Ureter (tissue), 1 donor: ENCODE measurements at places on chromosomes 16 and 17.
A peak's percentile ranks its signal among the peaks of the same experiment; 100 is the strongest.

- no peak for DNase-seq
Measured at GRCh38 chr17:56597495-56597990, 4.0 kb downstream of the NOG start.

DNA sequence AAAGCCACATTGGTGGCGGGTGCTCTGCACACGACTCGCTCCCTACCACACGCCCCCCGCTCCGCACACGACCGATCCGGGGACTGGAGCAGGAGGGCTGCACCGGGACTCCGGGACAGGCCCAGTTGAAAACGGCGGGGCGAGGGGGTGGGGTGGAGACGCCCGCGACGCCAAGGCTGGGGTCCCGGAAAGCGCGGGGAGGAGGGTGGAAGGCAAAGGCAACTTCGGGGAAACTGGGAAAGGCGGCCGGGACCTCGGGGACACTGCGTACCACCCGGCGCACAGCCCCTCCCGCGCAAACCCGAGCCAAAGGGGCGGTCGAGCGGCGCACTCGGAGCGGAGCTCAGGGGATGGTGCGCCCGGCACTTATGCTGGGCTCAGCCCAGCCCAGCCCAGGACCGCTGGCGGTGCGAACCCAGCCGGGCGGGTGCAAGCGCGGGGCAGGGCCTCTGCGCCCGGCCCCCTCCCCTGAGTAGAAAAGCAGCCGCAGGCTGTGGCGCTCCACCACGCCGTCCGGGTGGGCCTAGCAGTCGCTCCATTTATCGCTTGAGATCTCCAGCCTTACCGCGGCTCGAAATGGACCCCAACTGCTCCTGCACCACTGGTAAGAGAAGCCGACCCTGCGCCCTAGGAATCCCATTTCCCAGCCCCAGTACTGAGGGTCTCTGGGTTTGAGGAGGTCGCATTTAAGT lies at the start of gene MT1M:
MT1M (plus strand) TSS at position 504 of the 692 bp plus-strand sequence; CDS start at position 577, 73 bp downstream.
- peak; percentile 58 for DNase-seq

DNA sequence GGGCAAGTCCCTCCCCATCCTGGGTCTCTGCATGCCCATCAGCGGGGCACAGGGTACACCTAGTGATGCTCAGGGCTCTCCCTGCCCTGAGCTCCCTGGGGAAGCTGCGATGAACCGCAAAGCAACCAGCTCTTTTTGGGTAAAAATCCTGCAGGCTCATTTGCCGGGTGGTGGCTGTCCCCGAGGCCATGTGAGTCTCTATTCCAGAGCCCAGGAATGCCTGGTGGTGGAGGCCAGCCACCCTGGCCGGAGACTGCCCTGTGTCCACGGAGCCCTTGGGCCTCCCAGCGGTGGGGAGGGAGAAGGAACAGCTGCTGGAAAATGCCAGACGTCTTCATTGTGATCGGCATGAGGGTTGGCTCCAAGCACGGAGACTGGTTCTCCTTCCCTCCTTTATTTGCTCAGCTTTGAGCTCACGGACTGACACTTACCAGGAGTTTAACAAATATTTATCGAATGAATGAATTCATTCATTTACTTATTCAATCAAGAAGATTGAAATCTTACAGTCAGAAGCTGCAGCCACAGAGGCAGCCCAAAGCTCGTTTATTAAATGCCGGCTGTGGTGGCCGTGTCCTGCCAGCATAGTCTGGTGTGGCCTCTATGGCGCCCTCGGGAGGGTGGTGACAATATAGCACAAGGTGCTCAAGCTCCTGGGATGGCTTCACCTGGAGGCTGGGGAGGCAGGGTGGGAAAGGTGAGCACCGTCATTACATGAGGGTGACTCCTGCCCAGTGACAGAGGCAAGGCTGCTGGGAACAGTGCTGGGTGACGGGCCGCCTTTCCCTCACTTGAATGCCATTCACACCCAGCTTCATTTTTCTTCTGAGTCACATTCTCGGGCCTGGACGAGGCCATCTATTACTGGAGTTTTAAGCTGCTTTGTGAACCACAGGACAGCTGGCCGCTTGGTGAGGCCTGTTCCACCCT lies 31.1 kb upstream of the JPH3 start:
- DNase-seq: peak; percentile 68

- no peak for DNase-seq
Measured at GRCh38 chr16:68368301-68368888, 57.6 kb downstream of the PRMT7 start.

- no peak for DNase-seq
Measured at GRCh38 chr17:59160157-59161025, 4.8 kb downstream of the PRR11 start.

DNA sequence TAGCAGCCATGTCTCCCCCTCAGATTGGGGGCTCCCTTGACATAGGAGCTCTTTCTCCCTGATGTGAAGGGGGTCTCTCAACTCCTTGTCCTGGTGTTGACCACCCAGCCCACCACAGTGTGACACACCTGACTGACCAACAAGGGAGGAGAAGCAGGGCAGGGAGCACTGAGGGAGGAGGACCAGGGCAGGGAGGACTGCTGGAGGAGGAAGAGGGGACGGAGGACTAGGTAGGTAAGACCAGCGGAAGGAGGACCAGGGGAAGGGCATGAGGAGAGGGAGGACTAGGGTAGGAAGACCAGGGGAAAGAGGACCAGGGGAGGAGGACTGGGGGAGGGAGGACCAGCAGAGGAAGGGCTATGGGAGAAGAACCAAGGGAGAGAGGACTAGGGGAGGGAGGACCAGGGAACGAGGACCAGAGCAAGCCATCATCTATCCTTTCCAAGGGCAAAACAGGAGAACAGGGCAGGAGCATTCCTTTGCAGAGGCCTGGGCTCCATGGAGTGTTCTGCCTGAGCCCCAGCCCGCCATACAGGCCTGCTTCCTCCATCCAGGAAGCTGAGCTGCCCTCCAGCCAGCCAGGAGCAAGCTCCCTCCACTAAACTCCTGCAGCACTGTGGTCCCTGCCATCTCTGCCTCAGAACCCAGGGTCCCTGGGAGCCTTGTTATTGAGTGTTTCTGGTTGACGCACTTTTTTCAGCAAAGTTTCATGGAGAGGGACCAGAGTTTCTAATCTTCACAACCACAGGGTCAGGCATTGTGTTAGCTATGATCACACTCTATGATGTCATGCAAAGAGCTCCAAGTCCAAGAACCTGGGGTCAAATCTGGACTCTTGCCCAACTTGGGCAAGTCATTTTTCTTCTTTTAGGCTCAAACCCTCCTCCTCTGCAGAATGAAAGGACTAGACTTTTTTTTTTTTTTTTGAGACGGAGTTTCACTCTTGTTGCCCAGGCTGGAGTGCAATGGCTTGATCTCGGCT lies 15.4 kb upstream of the KRT17 start:
- no peak for DNase-seq

GRCh38 chr16:10130538-10130937 lies 51.7 kb downstream of the GRIN2A start:
- DNase-seq: no peak

DNA sequence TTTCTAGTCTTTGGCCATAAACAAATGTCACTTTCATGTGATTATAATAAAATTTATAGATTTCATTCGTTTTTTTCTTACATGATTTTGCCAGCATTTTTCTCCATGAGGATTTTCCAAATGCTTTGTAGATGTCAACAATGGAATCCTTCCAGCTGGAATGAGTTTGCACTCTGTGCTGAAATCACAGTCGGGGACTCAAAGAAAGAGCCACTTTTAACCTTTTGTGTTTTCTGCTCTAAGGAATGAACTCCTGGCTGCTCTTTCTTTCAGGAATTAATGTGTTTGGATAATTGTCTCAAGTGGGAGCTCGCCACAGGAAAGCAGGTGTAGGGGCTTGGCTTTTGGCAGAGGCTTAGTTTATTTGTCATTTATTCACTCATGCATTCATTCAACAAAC lies 372.3 kb upstream of the SALL1 start:
- no peak for DNase-seq

- DNase-seq: no peak
Measured at GRCh38 chr16:55001931-55002330, 71.3 kb downstream of the IRX5 start.

DNA sequence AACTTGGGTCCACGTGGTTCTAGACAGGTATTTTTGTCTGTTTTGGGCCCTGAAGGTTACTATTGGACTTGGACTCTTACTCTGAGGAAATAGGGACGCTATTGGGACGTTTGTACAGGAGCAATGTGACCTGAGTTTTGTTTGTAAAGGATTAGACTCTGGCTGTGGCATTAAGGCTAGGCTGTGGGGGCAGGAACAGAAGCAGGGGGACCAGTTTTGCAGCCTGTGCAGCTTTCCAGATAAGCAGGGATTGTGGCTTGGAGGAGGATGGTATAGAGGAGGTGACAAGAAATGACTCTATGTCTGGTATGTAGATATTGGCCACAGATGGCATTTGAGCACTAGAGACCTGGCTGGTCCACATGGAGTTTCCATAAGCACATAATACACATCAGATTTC lies 12.8 kb downstream of the NOD2 start:
- no peak for DNase-seq

- no peak for DNase-seq
Measured at GRCh38 chr16:5005916-5006315, 27.8 kb downstream of the NAGPA start.

- no peak for DNase-seq
Measured at GRCh38 chr16:21264571-21265036, 13.5 kb downstream of the CRYM start.

- DNase-seq: no peak
Measured at GRCh38 chr16:82257990-82258389, 88.0 kb upstream of the MPHOSPH6 start.

GRCh38 chr16:10182222-10183053 lies at the start of gene GRIN2A:
TSS of gene GRIN2A (minus strand) at chr16:10182428. CDS start at chr16:10180411, 2,017 bp downstream.
- no peak for DNase-seq

DNA sequence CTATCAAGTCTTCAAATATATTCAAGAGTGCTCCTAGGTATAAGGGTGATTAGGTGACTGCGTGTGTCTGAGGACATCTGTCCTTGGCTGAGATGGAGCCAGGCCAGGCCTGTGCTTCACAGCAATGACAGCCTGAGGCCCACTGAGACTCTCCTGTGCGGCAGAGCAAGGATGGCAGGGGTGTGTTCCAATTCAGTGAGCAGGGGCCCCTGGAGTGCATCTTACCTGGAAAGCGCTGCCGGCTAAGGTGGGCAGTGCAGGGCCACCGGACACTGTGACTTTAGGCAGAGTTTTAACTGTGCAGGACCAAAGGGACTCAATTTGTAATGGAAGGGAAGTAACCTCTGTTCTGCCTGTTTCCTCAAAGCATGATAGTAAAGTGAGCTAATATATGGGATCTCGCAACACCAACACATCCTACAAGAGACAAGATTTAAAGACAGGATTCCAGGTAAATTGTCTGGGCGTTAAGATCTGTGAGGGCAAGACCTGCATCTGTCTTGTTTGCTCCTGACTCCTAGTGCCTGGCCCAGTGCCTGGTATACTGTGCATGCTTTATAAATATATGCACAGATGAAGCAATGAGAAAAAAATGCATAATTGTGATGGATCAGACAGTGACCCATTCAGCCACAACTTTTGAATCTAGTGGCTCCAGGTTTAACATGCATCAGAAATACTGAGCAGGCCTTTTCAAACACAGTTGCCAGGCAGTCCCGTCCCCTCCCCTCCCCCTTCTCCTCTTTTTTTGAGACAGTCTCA lies 86.7 kb downstream of the MRC2 start:
- DNase-seq: no peak

DNA sequence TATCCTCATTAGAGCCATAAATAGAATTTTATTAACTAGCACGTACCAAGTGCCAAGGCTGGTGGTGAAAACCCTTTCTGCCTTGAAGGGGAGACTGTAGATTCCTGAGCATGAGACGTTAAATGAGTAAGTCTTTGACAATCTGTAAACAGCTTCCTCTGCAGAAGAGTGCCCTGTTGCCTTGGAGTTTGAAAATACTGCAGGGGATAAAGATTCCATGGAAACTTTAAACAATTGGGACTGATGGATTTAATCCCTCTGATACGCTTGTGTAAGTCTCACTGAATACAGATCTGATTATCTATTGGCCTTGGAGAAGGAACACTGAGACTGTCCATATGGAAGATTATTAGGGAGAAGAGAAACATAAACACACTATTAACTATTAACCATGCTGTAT lies 1053.4 kb upstream of the RBFOX1 start:
- no peak for DNase-seq

- no peak for DNase-seq
Measured at GRCh38 chr17:34607917-34608316, 28.5 kb downstream of the TMEM132E start.

GRCh38 chr17:17141860-17142552 lies 64.1 kb downstream of the PLD6 start:
- DNase-seq: no peak

DNA sequence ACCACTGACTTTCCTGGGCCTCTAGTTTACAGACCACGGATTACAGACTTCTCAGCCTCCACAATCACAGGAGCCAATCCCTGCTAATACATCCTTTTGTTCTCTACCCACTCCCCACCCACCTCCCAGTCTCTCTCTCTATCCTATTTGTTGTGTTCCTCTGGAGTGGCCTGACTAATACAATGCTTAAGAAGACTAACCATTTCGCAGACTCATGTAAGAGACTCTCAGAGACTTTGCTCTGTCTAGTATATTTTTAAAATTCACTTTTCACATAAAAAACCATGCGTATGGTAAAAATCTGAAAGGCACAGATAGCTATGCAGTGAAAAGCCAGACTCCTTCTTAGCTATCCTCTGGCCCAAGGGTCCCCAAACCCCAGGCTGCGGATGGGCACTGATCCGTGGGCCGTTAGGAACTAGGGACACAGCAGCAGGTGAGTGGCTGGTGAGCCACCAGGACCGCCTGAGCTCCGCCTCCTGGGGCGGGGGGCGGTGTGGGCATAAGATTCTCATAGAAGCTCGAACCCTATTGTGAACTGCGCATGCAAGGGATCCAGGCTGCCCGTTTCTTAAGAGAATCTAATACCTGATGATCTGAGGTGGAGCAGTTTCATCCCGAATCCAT lies 7.6 kb downstream of the PIK3R6 start:
- DNase-seq: no peak

GRCh38 chr17:19629449-19629848 lies 19.1 kb upstream of the ALDH3A2 start:
- DNase-seq: no peak

DNA sequence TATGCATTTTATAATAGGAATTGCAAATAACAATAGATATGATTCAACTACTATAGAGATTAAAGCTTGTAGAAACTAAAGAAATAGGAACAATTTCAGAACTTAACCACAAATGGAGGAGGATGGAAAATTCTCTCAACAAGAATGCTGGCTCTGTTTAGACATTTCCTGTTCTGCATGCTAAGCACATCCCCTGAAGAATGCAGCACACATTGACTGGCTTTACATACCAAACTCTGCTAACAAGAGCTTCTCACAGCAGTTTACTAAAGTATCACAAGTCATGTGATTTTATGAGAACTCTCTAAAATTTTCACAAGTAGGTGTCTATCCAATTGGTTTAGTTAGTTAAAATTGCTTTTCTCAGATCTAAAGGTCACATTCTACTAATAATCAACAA lies 85.2 kb downstream of the SPAG9 start:
- DNase-seq: no peak
